GM13976 (cell line): ENCODE measurements at places on chromosomes 7 and 10.

GRCh38 chr7:44486693-44487092 lies 3.8 kb downstream of the NUDCD3 start:
- no peak for DNase-seq

DNA sequence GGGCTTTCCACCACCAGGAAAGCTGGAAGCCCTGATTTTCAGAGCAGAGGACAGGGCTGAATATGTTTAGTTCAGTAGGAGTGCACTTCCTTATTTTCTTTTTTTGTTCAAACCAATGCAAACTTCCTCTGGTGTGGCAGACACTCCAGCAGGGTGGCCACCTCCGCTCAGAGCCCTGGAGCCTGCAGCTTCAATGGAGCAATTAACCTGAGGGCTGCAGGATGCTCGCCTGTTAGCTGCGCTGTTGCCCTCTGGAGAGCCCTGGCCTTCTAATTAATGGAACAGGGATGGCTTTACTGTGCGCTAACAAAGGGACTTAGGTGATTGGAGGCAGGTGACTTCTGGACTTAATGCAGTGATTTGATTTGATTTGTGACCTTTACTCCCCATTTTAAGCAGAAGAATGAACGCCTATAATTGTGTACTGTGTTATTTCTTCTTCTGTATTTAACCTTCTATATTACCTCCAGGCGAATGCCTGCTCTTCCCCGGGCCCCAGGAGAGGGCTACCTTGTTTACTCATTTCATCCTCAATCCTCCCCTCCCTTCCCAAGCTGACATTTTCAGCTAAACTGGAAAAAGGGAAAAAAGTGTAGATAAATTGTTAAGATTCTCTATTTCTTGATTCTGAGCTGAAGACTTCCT lies 123.0 kb upstream of the CTBP2 start:
- no peak for DNase-seq

DNA sequence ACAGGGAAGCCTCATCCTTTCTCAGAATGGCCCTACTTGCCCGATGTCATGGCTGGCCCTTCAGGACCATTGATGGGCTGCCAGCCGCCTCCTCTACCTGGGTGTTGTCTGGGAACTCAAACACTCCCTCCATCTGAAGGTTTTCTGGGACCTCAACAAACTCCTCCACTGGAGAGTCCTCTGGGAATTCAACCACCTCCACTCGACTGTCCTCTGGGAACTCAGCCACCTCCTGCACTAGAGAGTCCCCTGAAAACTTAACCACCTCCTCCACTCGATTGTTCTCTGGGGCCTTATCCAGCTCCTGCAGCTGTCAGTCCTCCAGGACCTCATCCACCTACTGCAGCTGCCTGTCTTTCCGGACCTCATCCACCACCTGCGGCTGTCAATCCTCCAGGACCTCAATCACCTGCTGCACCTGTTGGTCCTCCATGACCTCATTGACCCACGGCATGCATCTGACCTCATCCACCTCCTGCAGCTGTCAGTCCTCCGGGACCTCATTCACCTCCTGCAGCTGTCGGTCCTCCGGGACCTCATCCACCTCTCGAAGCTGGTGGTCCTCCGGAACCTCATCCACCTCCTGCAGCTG lies 37.1 kb downstream of the MAT1A start:
- no peak for DNase-seq

- no peak for DNase-seq
Measured at GRCh38 chr10:119538632-119539358, 3.7 kb downstream of the RGS10 start.

GRCh38 chr10:47351899-47352815 lies 4.0 kb downstream of the RBP3 start:
- DNase-seq = no peak

- no peak for DNase-seq
Measured at GRCh38 chr10:88082806-88083596, 219.6 kb downstream of the PTEN start.

DNA sequence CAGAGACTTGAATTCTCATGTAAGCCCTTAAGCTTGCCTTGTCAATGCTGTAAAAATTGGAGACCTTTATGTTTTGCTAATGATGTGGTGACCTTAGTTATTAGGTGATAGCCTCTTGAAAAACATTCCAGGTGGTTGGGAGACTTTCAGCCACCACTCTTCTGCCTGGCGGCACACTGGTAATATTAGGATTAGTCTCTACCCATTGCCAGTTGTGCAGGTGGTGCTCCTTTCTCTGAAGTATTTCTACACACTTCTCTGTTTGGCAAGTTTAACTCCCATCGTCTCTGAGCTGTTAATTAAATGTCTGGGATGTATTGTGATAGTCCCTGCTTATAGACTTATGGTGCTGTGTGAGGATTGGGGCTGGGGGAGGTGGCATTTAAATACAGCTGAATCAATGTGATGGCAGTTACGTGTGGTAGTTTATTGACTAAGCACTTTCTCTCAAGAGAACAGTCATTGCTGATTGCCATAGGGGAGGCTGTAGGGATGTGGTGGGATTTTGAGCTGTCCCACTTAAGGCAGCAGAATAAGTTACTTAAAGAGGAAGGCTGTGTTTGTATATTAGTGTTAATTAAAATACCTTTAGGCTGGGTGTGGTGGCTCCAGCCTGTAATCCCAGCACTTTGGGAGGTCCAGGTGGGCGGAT lies 61.7 kb downstream of the DAGLB start:
- no peak for DNase-seq
